Astrocyte (in vitro differentiated cells and primary cell): ENCODE measurements at places on chromosomes 16 and 17. TPM values are rescaled to one million over a fixed set of nuclear protein-coding genes. Genes with fewer than 3 reads are reported as not detected.

HCRT gene
- not detected in 2 replicates for total RNA-seq

PRSS33 gene
- total RNA-seq, result not detected in 2 replicates

SLC2A4 gene
- total RNA-seq, result 0.30 TPM in 1 of 2 replicates, not detected in the other

TP53TG3 gene
- total RNA-seq, result not detected in 2 replicates

TBC1D26 gene
- total RNA-seq, result 0.14 and 0.77 TPM in 2 replicates

GSDMA gene
- total RNA-seq, result not detected in 2 replicates

CA4 gene
- not detected in 2 replicates for total RNA-seq

GRCh38 chr17:32350666-32351418 is 885 bp downstream of the ZNF207 start:
- H3K36me3 ChIP-seq, result peaks cover 22% of the 10 kb centered on the region
- peaks cover 15% of the 10 kb centered on the region for H3K4me1 ChIP-seq
- H3K27me3 ChIP-seq, result no peaks in the 10 kb centered on the region
- peak; percentile 50 for DNase-seq
- H3K4me3 ChIP-seq, result peak overlapping the region; percentile 89
- peak overlapping the region; percentile 97 for H3K27ac ChIP-seq

DNA sequence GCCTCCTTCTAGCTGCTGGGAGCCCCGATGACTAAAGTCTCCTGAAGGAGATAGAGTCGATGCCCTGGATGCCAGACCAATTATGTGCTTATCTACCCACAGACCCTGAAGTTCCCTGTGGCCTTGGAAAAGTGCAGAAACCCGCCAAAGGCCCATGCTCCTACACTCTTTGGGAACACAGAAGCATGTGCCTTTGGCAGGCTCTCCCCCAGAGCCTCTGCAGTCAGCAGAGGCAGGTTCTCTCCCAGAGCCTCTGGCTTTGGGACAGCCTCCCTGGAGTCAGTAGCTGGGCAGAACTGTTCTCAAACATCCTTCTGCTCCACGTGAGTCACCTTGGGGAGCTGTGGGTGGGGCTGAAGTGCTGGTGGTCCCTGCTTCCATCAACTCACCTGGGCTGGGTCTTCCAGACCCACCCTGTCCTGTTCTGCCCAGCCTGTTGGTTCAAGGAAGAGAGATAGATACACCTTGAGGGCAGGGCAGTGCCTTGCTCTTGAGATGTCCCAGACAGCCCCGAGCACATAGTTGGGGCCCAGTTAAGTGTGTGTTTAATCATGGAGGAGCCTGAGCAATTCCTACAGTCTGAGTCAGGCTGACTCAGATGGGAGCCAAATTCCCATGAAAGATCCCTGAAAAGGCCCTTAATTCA is 3.2 kb upstream of the CDK5RAP3 start:
- DNase-seq, result peak; percentile 74
- peak overlapping the region; percentile 84 for H3K27ac ChIP-seq
- no peaks in the 10 kb centered on the region for H3K36me3 ChIP-seq
- no peak overlapping the region for H3K4me3 ChIP-seq
- H3K27me3 ChIP-seq, result no peaks in the 10 kb centered on the region

DNA sequence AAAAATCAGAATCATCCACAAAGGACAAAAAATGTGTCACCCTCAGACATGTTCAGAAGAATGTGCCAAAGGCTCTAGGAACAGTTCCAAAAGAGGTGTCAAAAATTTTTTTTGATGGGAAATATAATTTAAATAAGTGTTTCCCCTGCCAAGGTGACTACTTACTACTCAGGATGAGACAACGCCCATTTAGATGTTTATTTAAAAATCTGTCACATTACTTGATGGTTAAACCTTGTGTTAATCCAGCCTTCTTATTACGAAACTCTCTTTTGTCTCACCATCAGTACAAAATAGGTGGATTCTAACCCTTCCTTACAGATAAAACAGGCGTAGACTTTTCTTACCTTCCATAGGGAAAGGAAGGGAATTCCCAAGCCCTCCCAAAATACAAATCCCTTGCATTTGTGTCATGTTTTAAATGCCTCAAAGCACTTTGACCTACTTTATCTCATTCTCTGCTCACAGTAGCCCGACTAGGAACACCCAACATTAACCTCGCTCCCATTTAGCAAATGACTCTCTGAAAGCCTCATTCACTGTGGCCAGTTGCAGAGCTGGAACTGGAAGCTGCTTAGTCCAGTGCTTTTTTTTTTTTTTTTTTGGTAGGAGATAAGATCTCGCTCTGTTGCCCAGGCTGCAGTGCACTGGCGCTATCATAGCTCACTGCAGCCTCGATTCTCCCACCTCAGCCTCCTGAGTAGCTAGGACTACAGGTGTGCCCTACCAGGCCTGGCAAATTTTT is 5.8 kb upstream of the GNA13 start:
- no peak overlapping the region for H3K27ac ChIP-seq
- H3K4me1 ChIP-seq, result peaks cover 6% of the 10 kb centered on the region
- DNase-seq, result no peak
- no peaks in the 10 kb centered on the region for H3K27me3 ChIP-seq
- no peak overlapping the region for H3K4me3 ChIP-seq

DNA sequence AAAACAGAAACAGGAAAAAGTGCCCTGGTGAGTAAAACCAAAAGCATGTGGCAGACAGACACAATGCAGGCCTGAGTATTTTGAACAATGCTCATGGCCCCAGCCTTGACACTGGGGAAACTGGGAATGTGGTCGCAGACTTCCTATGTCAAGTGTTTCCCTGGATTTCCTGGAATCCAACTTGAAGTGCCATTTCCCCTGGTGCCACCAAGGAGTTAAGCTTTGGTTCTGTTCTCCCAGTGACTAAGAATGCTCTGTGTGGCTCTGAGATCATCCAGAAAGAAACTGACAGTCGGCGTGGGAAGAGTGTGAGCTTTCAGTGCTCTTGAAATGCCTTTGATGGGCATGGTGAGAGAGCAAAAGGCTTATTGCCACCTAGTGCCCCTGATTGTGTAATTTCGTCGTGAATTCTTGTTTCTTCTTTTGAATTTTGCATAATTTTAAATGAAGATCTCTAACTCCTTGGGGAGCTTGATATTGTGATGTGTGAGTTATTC is 96.0 kb downstream of the YPEL2 start:
- no peak overlapping the region for H3K4me3 ChIP-seq
- no peaks in the 10 kb centered on the region for H3K27me3 ChIP-seq
- peak overlapping the region; percentile 51 for H3K27ac ChIP-seq
- peaks cover 31% of the 10 kb centered on the region for H3K4me1 ChIP-seq
- H3K36me3 ChIP-seq, result no peaks in the 10 kb centered on the region

- no peak for DNase-seq
- H3K36me3 ChIP-seq, result no peaks in the 10 kb centered on the region
- H3K4me1 ChIP-seq, result peaks cover 2% of the 10 kb centered on the region
- H3K27ac ChIP-seq, result no peak overlapping the region
Measured at GRCh38 chr16:86167061-86167460, 268.1 kb downstream of the IRF8 start.

GRCh38 chr16:11665071-11665491 is 3.2 kb upstream of the SNN start:
- H3K27me3 ChIP-seq, result no peaks in the 10 kb centered on the region
- no peak for DNase-seq
- H3K4me3 ChIP-seq, result no peak overlapping the region
- peaks cover 14% of the 10 kb centered on the region for H3K4me1 ChIP-seq
- H3K36me3 ChIP-seq, result no peaks in the 10 kb centered on the region

DNA sequence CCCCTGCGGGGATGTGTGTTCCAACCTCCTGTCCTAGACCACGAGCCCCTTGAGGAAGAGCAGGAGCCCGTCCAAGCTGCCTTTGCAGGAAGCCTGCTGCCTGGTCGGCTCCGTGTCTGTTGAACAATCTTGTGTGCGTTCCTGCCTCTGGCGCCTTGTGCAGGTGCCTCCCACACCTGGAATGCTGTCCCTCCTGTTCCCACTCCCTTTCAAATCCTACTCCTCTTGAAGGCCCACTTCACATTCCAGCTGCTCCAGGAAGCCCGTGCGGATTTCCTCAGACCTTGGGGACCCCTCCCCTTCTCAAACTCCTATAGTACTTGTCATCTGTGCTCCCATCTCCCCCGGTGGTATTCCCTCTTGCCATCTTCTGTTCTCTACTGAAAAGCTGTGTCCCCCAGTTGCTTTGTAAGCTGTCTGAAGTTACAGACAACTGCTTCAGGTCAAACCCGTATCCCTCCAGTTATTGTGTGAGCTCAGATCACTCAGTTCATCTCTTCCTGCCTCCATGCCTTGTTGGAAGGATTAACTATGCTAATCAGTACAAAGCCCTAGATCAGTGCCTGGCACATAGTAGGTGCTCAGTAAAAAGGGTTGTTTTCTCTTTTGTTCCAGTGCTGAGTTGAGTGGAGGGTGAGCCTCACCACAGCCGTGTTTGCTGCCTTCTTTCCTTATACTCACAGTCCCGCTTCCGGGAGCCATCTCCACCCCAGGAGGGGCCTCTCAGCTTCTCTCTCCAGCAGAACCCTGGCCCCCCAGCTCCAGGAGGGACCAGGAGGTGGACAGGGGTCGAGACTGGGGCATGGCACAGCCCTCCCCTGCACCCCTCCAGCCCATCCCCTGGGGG is 241.8 kb upstream of the CIBAR2 start:
- no peak for DNase-seq
- no peak overlapping the region for H3K4me3 ChIP-seq
- H3K36me3 ChIP-seq, result no peaks in the 10 kb centered on the region

- H3K4me3 ChIP-seq, result no peak overlapping the region
- no peaks in the 10 kb centered on the region for H3K4me1 ChIP-seq
- H3K27me3 ChIP-seq, result no peaks in the 10 kb centered on the region
Measured at GRCh38 chr17:62676952-62677596, 49.6 kb downstream of the MRC2 start.

- no peaks in the 10 kb centered on the region for H3K36me3 ChIP-seq
- H3K27ac ChIP-seq, result no peak overlapping the region
- no peak overlapping the region for H3K4me3 ChIP-seq
- H3K4me1 ChIP-seq, result no peaks in the 10 kb centered on the region
- DNase-seq, result no peak
Measured at GRCh38 chr17:12918142-12918541, 99.7 kb downstream of the ELAC2 start.

- no peaks in the 10 kb centered on the region for H3K36me3 ChIP-seq
- DNase-seq, result peak; percentile 78
- no peak within 1 kb of the TSS for H3K4me3 ChIP-seq
- peak within 1 kb of the TSS; percentile 22 for H3K27ac ChIP-seq
Measured at GRCh38 chr16:72172105-72173034, at the start of gene PMFBP1. TSS of gene PMFBP1 (minus strand) at chr16:72172155. CDS start at chr16:72171208, 947 bp downstream.

GRCh38 chr17:78151514-78152008 is 5.4 kb downstream of the C17orf99 start:
- no peaks in the 10 kb centered on the region for H3K36me3 ChIP-seq
- H3K4me3 ChIP-seq, result no peak overlapping the region
- H3K4me1 ChIP-seq, result no peaks in the 10 kb centered on the region
- no peak for DNase-seq
- no peak overlapping the region for H3K27ac ChIP-seq

DNA sequence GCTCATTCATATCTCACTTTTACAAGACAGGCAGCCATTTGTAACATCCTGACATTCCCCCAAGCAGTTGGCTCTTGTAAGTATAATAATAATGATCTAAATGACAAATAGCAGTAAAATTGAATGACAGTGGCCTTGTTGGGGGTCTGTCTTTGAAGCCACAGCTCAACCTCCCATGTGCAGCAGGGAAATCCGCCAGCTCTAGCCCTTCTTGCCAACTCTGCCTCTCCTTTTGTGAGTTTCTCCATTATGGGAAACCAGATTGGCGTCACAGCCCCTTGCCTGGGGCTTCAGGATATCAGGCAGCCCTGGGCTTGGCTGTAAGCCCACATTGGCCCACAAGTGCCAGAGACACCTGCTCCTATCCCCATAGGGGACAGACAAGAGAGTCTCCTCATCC is 70.4 kb upstream of the CACNG5 start:
- H3K4me1 ChIP-seq, result no peaks in the 10 kb centered on the region
- no peak for DNase-seq
- no peak overlapping the region for H3K27ac ChIP-seq
- no peaks in the 10 kb centered on the region for H3K27me3 ChIP-seq

DNA sequence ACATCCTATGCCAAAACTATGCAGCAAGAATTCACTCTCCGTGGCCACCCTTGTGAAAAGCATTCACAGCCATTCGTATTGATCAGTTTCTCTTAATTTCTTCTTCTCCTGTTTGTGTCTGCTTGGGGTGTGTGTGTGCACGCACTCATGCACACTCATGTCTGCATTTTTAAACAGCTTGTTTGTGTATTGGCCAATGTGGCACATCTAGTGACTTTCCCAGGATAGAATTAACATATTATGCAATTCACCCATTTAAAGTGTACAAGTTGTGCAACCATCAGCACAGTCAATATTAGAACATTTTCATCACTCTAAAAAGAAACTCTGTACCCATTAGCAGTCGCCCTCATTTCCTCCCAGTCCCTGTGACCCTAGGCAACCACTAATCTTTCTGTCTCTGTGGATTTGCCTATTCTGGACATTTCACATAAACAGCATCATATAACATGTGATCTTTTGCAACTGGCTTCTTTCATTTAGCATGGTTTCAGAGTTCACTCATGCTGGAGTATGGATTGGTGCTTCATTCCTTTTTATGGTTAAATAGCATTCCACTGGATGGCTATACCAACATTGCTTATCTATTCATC is 20.1 kb downstream of the IRX3 start:
- no peak for DNase-seq
- peaks cover 8% of the 10 kb centered on the region for H3K27me3 ChIP-seq
- no peaks in the 10 kb centered on the region for H3K4me1 ChIP-seq

DNA sequence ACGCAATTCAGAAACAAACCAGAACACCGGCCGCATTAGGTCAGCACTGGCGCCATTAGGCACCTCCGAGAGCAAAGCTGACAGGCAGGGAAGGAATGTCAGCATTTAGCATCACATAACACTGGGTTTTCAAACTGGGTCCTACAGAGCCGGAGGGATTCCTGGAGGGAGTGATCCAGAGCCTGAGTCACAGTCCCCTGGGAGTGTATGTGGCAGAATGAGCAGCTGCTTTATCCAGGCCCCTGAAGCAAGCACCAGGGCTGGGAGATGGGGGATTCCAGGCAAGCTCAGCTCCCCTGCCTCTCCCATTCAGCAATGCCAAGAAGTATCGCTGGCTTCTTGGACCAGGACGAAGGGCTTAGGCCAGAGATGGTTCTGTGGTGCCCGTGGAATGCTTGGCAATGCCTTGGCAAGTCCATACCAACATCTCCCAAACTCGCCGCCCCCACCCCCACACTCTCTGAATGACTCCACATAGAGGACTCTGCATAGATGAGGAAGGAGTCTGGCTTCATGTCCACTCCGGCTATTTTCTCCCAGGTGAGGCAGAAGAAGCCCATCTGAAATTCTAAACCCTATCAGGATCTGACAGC is 20.4 kb downstream of the GAS7 start:
- no peaks in the 10 kb centered on the region for H3K27me3 ChIP-seq
- H3K4me3 ChIP-seq, result no peak overlapping the region
- peaks cover 10% of the 10 kb centered on the region for H3K4me1 ChIP-seq
- no peak overlapping the region for H3K27ac ChIP-seq

DNA sequence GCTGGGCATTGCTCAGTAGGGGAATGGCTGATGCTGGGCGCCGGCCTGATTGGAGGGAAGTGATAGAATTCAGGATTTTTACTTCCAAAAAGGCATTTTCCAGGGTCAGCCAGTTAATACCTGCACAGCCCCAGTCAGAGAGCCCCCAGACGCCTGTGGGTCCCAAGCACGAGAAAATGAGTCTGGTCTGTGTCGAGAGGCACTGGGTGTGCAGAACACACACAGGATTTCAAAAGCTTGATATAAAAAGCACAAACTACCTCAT is 164.6 kb upstream of the TNRC6C start:
- peaks cover 3% of the 10 kb centered on the region for H3K4me1 ChIP-seq
- no peak overlapping the region for H3K4me3 ChIP-seq
- no peak overlapping the region for H3K27ac ChIP-seq
- DNase-seq, result no peak
- no peaks in the 10 kb centered on the region for H3K36me3 ChIP-seq
- H3K27me3 ChIP-seq, result peaks cover 27% of the 10 kb centered on the region
